ENCODE measurements at places on chromosomes 3 and 15.

GRCh38 chr3:151976211-151977050, 103.0 kb downstream of the SUCNR1 start:
- no peak for DNase-seq

DNA sequence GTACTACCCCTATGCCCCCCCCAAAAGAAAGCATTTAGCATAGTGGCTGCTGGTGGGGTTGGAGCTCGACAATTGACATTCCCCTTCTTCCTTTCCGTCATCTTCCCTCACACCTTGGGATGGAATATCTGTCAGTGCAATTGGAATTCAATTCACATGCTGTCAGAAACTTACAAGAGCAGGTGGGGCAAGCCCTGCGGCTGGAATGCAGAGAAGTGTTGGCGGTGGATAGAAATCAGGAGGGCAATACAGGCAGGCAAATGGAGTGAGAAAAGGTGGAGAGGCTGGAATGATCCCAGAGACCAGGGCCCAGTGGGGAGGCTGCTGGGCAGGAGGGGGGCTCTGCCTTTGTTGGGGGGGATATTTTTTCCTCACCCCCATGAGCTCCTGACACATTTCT, 44.1 kb downstream of the FAM3D start:
- DNase-seq, result no peak

DNA sequence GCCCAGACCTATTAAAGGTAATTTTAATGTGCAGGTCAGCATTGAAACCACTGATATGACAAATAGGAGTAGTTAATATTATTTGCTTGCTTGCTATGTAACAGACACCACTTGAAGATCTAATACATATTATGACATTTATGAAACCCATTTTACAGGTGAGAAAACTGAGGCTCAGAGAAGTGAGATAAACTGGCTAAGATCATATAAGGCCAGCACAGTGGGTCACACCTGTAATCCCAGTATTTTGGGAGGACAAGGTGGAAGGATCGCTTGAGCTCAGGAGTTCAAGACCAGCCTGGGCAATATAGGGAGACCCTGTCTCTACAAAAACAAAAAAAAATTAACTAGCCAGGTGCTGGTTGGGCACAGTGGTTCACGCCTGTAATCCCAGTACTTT, 33.1 kb upstream of the EIF4A2 start:
- DNase-seq, result no peak

DNA sequence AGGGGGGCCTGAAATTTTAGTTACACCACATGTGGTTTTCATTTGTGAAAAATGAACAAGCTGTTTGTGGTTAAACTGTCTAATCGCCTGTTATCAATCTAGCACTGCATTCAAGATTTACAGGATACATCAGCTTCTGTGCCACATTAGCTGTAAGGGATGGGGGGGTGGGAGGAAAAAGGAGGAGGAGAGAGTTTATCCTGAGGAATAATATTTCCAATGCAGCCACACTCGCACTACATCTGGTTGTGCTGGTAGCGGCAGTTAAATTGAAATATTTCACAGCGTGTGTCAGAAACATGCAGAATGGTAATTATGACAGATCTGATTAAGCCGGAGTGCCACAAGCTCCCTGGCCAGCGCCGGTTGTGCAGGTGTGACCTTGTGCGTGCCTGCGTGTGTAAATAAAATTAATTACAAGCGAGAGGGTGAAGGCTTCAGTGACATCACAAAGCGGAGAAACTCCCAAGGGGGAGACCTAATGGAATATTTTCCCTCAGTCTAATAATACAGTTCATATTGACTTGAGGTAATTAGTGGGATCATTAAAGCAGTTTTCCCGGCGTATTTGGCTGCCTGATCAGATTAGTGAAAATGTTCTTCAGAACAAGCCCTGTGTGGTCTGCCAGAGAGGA, 55.5 kb downstream of the SATB1 start:
- no peak for DNase-seq

DNA sequence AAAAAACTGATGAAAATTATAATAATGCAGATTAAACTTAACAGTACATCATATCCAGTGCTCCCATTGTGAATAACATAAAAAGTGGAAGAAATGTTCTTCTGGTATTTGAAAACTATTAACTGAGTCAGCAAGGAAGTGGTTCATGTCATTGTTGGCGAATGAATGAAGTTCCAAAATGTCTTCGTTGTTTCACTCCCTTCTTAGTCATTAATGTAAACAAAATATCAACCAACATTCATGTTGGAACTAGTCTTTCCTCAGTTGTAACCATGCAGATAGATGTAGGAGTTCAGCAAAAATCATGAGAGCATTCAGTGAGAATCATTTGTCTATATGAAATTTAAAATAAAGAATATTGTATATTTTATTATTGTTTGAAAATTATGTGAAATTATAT, 44.1 kb upstream of the ICE2 start:
- no peak for DNase-seq

- no peak for DNase-seq
Measured at GRCh38 chr3:149016669-149017541, 25.6 kb downstream of the GYG1 start.

DNA sequence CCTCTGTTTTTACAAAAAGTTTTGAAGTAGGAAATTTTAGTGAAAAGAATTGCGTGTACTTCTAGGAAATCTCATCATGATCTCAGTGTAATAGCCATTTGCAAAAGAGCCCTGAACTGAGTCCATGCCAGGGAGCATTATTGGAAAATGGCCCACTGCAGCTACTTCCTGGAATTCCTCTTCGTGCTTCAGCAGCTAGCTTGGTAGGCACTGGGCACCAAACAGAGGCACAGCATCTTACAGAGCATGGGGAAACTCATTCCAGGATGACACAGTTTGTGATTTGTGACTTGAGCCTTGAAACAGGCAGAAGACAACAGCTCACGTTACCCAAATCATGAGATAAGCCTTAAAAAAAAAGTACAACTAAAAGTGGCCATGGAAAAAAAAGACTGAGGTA, 179.1 kb downstream of the WDR72 start:
- DNase-seq, result no peak

GRCh38 chr3:179955809-179956208, 80.9 kb downstream of the PEX5L start:
- DNase-seq, result no peak

DNA sequence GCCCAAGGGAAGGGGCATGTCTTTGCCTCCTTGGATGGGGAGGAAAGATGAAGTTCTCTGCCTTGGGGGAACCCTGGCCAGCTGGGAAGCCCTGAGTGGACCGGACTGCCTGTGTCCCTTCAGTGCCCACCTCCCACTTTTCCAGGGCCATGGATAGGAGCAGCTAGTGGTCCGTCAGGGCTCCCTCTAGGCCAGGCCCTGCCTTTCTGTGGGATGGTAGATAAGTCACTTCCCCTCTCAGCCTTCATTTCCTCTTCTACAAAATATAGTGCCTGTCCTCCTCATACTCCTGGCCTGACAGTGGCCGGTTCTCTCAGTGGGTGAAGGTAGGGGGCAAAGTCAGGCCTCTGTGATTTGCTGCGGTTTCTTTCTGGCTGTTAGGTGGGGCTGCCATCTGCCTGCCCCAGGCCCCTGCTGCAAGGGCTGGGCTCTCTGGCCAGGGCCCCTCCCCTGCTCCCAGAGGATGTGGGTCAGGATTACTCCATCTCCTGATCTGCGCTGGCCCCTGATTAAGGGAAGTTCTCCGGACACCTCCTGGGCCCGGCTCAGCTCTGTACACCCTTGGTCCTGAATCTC, 1.4 kb downstream of the PLEKHO2 start:
- no peak for DNase-seq
